ENCODE measurements at places on chromosomes 2 and 18. TPM values are rescaled to one million over a fixed set of nuclear protein-coding genes. Genes with fewer than 3 reads are reported as not detected.

Gene DNPEP
- 61.5 TPM for total RNA-seq

Gene GPC1
- 242 TPM for total RNA-seq

Gene ARHGAP15
- not detected for total RNA-seq

Gene AQP12A
- not detected for total RNA-seq

Gene BARD1
- 6.2 TPM for total RNA-seq

Gene KCNJ13
- total RNA-seq, result not detected

Gene ANKRD30BL
- not detected for total RNA-seq

Gene TACR1
- total RNA-seq, result 0.06 TPM

Gene TDRD15
- total RNA-seq, result not detected

Gene SMAD4
- 54.5 TPM for total RNA-seq

Gene FAM110C
- 0.14 TPM for total RNA-seq

Gene AQP12B
- not detected for total RNA-seq

Gene VIL1
- total RNA-seq, result 0.20 TPM

Gene ERBB4
- not detected for total RNA-seq

Gene RBM44
- total RNA-seq, result 0.23 TPM

Gene SPATA3
- total RNA-seq, result not detected

Gene CCDC68
- total RNA-seq, result 6.5 TPM

Gene CFAP210
- 0.27 TPM for total RNA-seq

Gene SLC16A14
- 0.83 TPM for total RNA-seq

Gene GPAT2
- not detected for total RNA-seq

Gene NFATC1
- total RNA-seq, result 6.2 TPM

Gene KLHL14
- not detected for total RNA-seq

Gene FAM161A
- 6.9 TPM for total RNA-seq

Gene LYG2
- total RNA-seq, result not detected

Gene REEP1
- total RNA-seq, result 0.88 TPM

Gene IL1RN
- total RNA-seq, result 0.13 TPM

Gene RUFY4
- total RNA-seq, result not detected

Gene RAX
- total RNA-seq, result not detected

Gene MAP3K19
- total RNA-seq, result not detected

Gene ATP6V1B1
- 2.7 TPM for total RNA-seq

Gene SNED1
- total RNA-seq, result 0.54 TPM

Gene TRABD2A
- total RNA-seq, result 12.1 TPM

Gene DCDC2C
- total RNA-seq, result 0.38 TPM

Gene ARHGAP28
- 0.02 TPM for total RNA-seq

Gene UPP2
- total RNA-seq, result not detected

Gene NEU2
- not detected for total RNA-seq

Gene CHRNA1
- total RNA-seq, result not detected

Gene NLRC4
- total RNA-seq, result 0.09 TPM

Gene MRPL53
- 149 TPM for total RNA-seq

Gene SKOR2
- not detected for total RNA-seq

Gene TUBA3E
- 3.6 TPM for total RNA-seq

Gene RND3
- 46.2 TPM for total RNA-seq

Gene ALPG
- 0.33 TPM for total RNA-seq

Gene TUBA4B
- 0.28 TPM for total RNA-seq

Gene KCTD18
- total RNA-seq, result 10.0 TPM

Gene SRSF7
- 422 TPM for total RNA-seq

Gene CFC1
- not detected for total RNA-seq

Gene LCT
- total RNA-seq, result 0.05 TPM

Gene SNTG2
- not detected for total RNA-seq

Gene CYB5A
- 133 TPM for total RNA-seq

Gene CHN1
- total RNA-seq, result 18.9 TPM

Gene CNDP1
- total RNA-seq, result not detected

Gene UGT1A8
- total RNA-seq, result not detected

Gene GNLY
- total RNA-seq, result 0.30 TPM

Gene FBXO48
- 0.55 TPM for total RNA-seq

Gene NGEF
- total RNA-seq, result 20.3 TPM

Gene CYTIP
- not detected for total RNA-seq

All from A549 treated with Mapracorat at 1 μM for 4 hours (cell line).